ENCODE measurements at places on chromosomes 5 and 9.

- no peak for DNase-seq
These were observed 200.0 kb upstream of the S1PR3 start for GRCh38 chr9:88791105-88791805.

DNA sequence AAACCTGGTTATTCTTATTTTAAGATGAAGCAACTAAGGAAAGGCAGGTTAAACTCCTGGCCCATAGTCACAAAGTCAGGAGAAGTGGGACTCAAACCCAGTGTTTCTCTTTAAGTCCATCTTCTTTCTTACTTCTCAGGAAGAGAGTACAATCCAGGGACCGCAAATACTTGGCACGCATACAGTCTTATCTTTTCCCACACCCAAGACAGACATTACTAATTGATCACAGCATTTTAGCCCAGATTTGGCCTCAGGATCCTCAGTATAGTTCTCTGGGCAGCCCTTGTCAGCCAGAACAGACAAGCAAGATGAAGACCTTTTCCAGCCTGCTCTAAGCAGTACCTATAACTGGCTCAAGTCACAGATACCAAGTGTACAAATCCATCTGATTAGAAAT lies 125.5 kb upstream of the RAI14 start:
- DNase-seq: no peak

DNA sequence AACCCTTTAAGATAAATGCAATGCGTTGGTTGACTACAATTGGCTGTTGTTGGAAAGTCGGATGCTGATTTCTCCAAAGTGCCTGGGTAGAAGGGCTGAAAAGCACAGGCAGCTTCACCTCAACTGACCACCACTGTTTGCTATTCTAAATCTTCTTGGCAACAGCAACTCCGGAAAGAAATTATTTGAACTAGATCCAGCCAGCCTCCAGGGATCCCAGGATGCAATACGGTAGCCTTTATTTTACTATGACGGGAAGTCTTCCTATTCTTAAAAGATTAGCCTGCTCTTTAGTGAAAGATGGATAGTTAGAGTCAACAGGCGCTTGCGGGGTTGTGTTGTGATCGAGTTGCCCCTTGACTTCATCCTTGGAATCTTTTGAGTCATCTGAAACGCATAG lies 78.6 kb upstream of the KLF9 start:
- DNase-seq: no peak

DNA sequence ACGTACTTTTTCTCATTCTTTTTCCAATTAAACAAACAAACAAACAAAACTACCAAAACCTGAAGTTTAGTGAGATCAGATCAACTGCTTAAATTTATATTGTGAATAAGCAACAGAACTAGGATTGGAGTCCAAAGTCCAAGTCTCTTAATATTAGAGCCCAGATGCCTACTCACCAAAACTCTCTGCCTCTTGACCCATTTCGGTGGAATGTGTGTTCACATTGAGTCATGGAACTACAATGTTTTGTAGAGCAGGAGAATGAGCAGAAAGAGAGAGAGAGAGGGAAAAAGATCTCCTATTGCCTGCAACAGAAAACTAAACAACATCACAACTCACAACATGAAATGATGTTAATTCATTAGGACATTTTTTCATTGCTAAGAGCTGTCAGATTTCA lies 751.1 kb downstream of the TLR4 start:
- no peak for DNase-seq

- DNase-seq: no peak
These were observed 71.9 kb downstream of the ANXA1 start for GRCh38 chr9:73223594-73223993.

- DNase-seq: no peak
These were observed 26.3 kb downstream of the ARSB start for GRCh38 chr5:78958672-78959445.

GRCh38 chr5:156591631-156592030 lies 258.5 kb upstream of the PPP1R2B start:
- DNase-seq: no peak

DNA sequence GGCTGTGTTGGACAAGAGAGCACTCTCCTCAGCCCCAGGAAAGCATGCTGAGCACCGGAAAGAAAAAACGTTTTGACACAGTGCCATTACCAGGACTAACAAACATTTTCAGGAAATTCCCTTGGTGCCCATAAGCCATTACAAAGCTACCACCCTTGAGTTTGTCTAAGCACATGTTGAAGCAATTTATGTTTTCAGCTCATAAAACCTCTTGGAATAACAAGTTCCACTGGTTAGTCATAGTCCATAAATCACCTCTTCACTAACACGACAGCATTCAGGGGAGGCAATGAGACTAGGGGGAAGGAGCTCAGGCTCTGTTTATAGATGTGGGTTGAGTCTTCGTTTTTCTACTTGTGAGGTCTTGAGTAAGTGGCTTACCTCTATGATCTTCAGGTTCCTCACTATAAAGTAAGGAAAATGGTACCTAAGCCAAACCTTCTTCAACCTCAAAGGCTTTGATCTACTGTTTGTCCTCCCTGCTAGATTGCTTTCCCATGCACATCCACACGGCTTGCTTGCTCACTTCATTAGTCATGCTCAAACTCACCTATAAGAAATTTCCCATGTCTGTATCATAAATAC lies 65.4 kb downstream of the DRD1 start:
- DNase-seq: no peak

DNA sequence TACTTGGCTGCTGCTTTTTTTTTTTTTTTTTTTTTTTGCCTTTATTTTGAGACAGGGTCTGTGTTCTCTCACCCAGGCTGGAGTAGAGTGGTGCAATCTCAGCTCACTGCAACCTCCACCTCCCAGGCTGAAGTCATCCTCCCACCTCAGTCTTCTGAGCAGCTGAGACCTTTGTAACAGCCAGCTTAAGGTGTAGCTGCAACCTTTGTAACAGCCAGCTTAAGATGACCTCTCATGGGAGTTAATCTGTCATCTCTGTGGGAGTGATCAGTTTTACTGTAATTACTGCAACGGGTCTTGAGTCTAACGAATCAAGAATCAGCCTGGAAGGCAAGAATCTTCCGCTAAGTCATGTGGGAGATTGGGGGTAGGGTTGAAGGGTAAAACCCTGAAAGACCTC lies 31.6 kb upstream of the SNX2 start:
- DNase-seq: no peak

GRCh38 chr9:136552117-136552703 lies 6.4 kb upstream of the NOTCH1 start:
- no peak for DNase-seq

DNA sequence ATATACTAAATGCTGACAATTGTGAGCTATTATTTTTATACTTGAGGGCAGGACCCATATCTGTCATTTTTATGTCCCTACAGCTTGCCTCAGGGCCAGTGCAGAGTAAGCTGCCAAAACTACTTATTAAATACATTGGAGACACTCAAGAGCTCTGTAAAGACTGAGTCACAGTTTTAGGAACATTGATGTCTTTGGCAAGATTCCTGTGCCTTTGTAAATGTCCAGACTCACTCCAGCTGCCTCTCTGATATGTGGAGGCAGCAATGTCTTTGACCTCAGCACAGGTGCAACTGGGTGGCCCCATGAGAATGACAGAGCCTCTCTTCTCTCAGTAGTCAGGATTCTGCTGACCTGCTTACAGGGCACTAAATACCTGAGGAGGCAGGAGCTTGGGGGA lies 363.2 kb downstream of the OSTF1 start:
- no peak for DNase-seq

GRCh38 chr5:95487880-95488279 lies 66.9 kb downstream of the SKIC3 start:
- no peak for DNase-seq

GRCh38 chr9:110334871-110335270 lies 2.8 kb downstream of the TXNDC8 start:
- DNase-seq: no peak

- DNase-seq: no peak
These were observed 665.5 kb upstream of the ZNF608 start for GRCh38 chr5:125411744-125412560.

- no peak for DNase-seq
These were observed 145.5 kb upstream of the SLC24A2 start for GRCh38 chr9:19934301-19934871.

- no peak for DNase-seq
These were observed 32.1 kb upstream of the SLC6A3 start for GRCh38 chr5:1477341-1477740.

DNA sequence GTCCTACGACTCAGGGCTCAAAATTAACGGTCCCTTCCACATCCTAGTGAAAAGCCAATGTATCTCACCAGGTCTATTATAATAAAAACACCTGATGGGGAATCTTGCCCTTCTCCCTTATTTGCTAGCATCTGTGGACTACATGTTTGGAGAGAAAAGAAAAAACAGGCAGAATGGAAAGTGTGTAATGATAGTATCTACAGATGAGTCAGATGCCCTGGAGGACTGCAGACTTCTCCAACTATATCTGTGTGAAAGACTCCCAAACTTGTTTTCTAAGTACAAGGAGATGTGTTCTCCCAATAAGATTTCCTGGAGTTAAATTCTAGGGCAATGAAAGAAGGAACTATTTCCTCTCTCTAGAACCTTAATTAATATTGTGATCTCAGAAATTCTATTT lies 66.0 kb downstream of the FOXB2 start:
- no peak for DNase-seq

DNA sequence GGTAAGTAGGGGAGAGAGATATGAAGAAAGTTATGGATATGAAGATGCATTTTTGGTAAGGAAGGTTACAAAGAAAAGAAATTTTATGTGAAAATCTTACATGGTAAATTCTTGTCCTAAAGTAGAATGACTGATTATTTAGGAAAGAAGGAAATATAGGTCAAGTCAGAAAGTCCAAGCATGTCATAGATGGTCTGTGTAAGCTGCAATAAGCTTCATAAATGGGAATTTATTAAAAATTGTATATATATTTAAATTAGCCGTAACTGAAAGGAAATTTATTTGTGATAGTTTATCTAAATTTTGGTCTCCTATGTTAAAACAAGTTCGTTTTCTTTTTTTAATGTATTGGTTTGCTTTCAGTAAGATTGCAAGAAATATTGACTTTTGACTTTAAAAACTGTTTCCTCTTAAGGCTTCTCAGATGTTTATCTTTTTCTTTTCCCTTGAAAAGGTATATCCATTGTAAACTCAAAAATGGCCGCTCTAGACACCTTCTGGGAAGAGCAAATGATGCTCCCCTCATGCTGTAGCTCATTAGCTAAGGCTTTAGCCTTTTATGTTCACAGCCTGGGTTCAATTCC lies 46.8 kb upstream of the HAPLN1 start:
- DNase-seq: no peak
